ENCODE measurements at places on chromosomes 6 and 20.
A peak's percentile ranks its signal among the peaks of the same experiment; 100 is the strongest.

DNA sequence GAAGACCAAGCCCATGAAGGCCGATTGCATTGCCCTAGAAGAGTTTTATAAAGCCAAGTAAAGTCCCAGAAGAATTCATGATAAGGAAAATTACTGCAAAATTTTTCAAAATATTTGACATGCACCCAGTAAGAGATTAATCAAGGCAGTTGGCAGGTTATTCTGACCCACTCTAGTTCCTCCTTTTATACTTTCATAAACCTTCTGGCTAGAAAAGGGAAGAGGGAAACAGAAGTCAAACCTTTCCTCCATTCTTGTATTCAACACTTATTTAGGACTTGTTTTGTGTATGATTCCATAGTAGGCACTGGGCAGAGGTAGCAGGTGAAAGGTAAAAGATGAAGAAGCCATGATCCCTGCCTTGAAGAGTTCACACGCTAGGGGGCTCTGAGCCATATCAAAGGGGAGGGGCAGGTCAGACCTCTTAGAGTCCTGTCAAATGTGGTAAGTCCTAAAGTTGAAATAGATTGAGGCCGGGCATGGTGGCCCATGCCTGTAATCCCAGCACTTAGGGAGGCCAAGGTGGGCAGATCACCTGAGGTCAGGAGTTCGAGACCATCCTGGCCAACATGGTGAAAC lies 85.4 kb downstream of the NDUFAF5 start:
- DNase-seq: no peak

DNA sequence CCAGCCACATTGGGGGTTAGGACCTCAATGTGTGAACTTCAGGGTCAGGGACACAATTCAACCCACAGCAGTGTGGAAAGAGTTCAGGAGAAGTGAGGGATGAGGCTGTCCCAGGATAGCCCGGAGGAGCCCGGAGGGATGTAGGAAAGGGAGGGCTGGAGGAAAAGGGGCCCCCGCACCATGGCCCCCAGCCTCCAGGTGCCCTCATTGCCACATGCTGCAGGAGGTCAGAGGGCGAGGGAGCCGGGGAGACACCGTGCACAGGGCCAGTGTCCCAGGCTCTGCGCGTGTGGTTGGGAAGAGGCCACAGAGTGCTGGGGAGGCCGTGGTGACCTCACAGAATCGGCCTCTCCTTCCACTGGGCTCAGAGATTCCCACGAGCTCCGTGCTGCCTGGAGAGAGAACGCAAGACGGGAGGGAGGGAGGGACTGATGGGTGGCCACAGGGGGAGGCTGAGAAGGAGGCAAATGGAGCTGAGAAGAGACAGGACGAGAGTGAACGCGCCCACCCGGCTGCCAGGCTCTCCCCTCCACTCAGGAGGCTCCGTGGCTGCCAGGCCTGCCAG lies 215.1 kb downstream of the DLL1 start:
- no peak for DNase-seq

- DNase-seq: no peak
These were observed 66.0 kb downstream of the STK4 start for GRCh38 chr20:45032276-45032675.

DNA sequence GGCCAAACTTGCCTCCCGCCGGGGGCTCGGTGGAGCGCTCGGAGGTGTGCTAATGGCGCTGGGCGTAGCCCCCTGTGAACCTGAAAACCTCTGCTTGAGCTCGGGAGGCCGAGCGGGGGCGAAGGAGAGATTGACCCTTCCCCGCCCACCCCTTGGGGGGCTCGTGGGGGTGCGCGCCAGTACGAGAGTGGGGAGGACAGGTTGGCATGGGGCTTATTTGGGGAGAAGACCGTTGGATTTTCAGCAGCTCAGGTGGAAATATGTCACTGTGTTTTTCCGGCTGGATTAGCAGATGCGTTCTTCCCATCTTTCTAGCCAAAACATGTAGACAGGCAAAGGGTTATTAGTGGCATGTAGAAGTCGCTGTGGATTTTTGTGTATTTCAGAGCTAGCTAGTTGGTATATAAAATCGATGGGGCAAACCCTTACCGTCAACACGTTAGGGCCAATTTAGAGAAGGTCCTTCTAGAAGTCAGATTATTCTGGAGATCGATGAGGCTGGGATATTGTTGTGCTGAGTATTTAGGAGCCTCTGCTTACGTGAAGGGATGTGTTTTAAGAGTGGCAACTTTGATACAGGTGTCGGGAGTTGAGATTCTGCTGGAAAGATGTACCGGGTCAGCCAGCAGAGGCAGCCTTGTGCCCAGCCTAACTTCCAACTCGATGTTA lies 525 bp downstream of the NCOA7 start:
- DNase-seq: peak; percentile 62

- DNase-seq: peak; percentile 27
These were observed 4.9 kb upstream of the BIRC7 start for GRCh38 chr20:63230800-63231268.

- DNase-seq: peak; percentile 13
These were observed 3.7 kb upstream of the RNASET2 start for GRCh38 chr6:166959911-166960608.

- no peak for DNase-seq
These were observed 177.5 kb downstream of the CDC5L start for GRCh38 chr6:44564906-44565524.

DNA sequence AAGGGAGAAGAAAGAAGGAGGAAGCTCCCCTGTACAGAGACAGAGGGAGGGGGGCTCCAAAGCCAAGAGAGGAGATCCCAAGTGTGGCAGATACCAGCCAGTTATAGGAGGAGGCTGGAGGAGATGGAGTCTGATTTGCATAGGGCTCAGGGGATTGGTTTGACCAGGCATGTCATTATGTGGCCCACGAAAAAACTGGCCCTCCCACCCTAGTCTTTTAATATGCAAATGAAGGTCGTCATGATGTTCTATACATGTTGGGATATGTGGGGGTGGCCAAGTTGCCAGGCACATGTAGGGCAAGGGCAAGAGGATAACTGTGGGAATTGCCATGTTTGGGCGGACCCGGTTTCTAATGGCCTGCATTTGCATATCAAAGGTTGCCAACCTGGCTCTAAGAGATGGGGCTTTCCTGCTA lies 17.6 kb upstream of the ZFP64 start:
- no peak for DNase-seq

- DNase-seq: no peak
These were observed 429.7 kb downstream of the KIF16B start for GRCh38 chr20:16143596-16143995.

GRCh38 chr6:14079971-14080370 lies 37.6 kb upstream of the CD83 start:
- DNase-seq: no peak
